ENCODE measurements at places on chromosomes 7 and 10. TPM values are rescaled to one million over a fixed set of nuclear protein-coding genes. Genes with fewer than 3 reads are reported as not detected.

Gene VPS37D
- polyA plus RNA-seq = 2.5 TPM

Gene ARHGAP19
- 4.3 TPM for polyA plus RNA-seq

Gene CACNB2
- not detected for polyA plus RNA-seq

Gene OR6B1
- polyA plus RNA-seq = not detected

Gene PPP1R9A
- polyA plus RNA-seq = not detected

Gene DIP2C
- polyA plus RNA-seq = 1.2 TPM

Gene RBP4
- polyA plus RNA-seq = not detected

Gene PTEN
- 17.2 TPM for polyA plus RNA-seq

Gene SYT15
- 0.13 TPM for polyA plus RNA-seq

Gene ZNF804B
- not detected for polyA plus RNA-seq

Gene GRM3
- not detected for polyA plus RNA-seq

Gene NXPH1
- not detected for polyA plus RNA-seq

Gene C10orf62
- not detected for polyA plus RNA-seq

Gene DEPP1
- polyA plus RNA-seq = 0.84 TPM

Gene PDGFA
- polyA plus RNA-seq = 21.1 TPM

Gene MMD2
- not detected for polyA plus RNA-seq

Gene SNX13
- polyA plus RNA-seq = 5.4 TPM

Gene NPFFR1
- polyA plus RNA-seq = not detected

Gene LEP
- polyA plus RNA-seq = not detected

All from foreskin keratinocyte (primary cell).